ENCODE measurements at places on chromosomes 2 and 18. TPM values are rescaled to one million over a fixed set of nuclear protein-coding genes. Genes with fewer than 3 reads are reported as not detected.

Gene CD28
- total RNA-seq = not detected

Gene ASPRV1
- total RNA-seq = 0.07 TPM

Gene TBR1
- 0.08 TPM for total RNA-seq

Gene CCDC141
- not detected for total RNA-seq

Gene FHOD3
- 47.2 TPM for total RNA-seq

Gene DTNB
- total RNA-seq = 16.9 TPM

GRCh38 chr2:190809139-190809764 lies 71.4 kb upstream of the GLS start:
- no peak for DNase-seq

DNA sequence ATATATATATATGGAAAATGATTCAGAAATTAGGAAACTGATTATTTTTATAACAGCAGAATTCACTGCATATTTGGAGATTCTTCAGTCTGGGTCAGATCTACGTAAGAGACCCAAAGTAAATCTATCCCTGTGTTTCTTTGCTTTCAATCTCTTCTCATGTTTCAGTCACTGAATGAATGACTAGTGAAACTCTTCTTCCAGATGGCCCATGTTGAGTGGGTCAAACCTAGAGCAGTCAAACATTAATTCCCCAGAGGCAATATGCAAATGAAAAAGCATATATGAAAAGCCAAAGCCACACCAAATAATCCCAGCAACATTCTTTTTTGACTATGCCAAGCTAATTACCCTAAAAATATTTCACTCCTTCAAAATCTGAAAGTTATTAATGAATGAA lies 317.3 kb downstream of the RBM43 start:
- no peak for DNase-seq

DNA sequence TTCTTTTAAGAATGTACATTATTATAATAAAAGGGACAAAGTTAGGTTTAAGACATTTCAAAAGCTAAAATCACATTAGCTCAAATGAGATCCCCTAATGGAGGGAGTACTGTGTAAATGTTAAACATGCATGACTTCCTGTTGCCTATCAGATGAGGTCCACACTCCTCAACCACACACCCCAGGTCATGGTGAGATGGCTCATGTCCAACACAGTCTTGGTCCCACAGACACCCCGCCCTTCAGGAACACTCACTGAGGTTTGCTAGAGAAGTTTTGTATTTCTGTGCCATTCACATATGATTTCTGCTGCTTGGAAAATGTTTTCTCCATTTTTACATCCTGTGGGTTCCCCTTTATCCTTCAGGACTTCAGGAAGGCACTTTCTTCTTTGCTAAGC lies 491.0 kb downstream of the SOX11 start:
- no peak for DNase-seq

DNA sequence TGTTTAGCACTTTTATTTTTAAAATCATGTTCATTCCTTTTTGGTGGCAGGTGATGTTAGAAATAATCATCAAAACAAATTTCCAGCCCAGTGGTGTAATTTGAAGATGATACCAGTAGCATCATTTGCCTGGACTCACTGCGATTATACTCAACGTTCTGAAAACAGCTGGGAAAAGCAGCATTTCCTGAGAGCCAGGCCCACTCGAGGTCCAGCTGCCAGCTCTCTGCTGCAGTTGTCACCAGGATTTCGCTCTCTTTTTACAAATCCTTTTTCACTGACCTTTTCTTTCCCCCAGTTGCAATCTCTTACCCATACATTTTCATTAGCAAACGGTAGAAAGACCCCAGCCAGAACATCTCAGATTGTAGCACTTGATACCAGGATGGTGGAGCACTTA lies 110.6 kb upstream of the LYPD1 start:
- DNase-seq = no peak

DNA sequence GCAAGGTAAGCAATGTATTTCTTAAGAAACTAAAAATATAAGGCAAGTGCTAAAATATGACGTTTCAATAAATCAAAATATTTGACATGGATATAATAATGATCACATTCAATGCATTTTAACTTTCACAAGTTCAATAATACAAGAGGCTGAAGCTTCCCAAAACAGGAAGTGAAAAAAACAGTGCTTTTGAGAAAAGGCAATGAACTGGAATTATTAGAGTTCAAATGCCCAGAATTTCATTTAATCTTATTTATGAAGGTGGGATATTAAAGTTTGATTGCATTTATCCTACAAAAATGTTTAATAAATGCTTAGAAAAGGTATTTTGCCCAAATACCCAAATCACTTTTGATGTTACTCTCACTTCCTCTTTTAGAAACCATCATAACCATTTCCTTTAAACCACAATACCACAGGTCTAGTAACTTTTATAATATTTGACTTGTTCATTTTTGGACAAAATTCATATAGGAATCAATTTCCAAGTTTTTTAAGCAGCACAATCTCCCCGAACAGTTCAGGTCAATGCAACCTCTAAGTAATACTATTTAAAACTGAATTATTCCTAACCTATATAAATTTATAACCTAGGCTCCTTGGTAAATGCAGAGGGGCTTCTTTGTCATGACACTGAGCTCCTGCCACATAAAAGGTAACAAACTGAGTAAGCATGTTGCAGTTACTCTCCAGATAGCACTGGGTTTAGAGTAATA lies 2.1 kb downstream of the NCKAP1 start:
- no peak for DNase-seq

DNA sequence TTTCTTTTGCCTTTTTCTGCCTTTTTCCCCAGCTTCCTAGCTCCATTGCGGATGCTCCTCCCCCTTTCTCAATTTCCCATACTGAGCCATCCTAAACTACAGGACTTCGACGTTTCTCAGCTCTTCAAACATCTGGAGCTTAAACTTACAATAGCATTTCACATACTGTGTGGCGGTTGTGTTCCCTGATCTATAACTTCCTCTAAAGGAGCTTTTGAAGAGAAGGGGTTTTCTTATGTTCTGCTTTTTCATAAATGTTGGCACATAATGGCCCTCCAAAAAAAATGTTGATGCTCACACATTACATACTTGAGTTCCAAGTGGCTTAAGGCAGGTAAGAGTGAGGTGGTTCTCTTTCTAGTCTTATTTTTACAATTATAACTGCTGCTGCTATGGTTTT lies 87.4 kb downstream of the RNF144A start:
- no peak for DNase-seq

- DNase-seq = no peak
Observed at GRCh38 chr2:128818248-128818647, 499.6 kb upstream of the HS6ST1 start.

DNA sequence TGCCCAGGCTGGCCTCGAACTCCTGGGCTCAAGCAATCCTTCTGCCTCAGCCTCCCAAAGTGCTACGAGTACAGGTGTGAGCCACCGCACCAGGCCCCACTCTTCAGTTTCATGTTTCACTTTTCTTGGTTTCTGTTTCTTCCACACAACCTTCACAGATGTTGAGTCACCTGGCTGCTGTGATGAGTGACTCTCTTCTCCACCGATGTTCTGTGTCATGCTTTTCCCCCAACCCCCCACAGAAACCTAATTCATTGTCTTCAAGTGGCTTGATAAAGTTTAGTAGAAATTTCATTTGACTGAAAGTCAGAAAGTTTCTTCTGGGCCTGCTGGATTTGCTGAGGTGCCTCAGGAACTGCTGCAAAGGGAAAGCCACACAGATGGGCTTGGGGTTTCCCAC lies 78.5 kb downstream of the SPHKAP start:
- DNase-seq = no peak

- DNase-seq = peak; percentile 19
Observed at GRCh38 chr2:137173463-137173862, 408.1 kb downstream of the THSD7B start.

- no peak for DNase-seq
Observed at GRCh38 chr18:48848641-48849143, 102.1 kb downstream of the SMAD7 start.

DNA sequence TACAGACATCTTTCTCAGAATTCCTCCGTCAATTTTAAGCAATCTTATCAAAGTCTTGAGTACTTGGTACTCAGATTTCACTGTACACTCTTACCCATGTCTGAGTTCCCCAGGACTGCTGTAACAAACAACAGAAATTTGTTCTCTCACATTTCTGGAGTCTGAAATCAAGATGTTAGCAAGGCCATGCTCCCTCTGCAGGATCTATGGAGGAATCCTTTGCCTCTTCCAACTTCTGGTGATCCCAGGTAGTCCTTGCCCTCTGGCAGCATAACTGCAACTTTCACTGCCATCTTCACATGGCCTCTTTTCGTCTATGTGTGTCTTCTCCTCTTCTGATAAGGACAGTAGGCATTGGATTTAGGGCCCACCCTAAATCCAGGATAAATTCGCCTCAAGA lies 17.1 kb upstream of the CACNB4 start:
- no peak for DNase-seq

GRCh38 chr18:73976433-73976832 lies 171.2 kb downstream of the FBXO15 start:
- no peak for DNase-seq

DNA sequence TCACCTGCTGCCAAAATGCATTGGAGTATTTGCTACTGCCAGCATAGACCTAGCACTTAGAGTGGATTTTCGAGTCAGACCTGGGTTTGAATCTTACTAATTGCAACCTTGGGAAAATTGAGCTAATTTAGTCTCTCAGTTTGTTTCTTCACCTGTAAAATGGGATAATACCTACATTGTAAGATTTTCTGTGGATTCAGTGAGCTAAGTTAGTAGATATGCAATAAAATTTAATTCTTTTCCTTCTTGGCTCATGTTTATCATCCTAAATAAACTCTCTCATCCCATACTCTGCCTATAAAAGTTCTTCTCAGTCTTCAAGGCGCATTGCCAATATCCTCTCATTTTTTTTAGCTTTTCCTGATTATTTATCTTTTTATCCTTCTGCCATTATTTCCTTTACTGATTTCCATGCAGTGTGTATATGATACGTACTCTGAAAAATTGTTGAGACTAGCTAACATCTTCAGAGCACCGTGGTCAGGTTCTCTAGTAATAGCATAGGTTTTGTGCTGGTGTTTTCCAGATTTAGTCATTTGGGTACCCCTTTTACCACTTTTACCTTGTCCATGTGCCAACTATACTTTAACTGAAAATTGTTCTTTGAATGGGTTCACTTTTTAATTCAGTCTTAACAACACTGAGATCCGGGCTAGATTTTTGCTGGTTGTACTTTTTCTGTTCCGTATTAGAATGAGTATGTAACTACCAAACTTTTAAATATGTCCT lies 7.3 kb downstream of the CEP192 start:
- no peak for DNase-seq

DNA sequence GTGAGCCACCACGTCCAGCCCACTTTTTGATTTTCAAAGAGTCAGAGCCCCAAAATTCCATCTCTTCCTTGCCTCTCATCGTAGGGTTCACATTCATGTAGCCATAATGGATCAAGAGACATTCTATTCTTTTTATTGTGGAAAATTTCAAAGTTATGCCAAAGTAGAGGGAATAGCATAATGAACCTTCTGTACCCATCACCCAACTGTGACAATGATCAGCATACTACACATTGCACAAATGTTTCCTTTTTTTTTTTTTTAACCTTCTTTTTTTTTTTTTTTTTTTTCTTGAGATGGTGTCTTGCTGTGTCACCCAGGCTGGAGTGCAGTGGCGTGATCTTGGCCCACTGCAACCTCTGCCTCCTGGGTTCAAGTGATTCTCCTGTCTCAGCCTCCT lies 162.4 kb downstream of the EML6 start:
- no peak for DNase-seq

DNA sequence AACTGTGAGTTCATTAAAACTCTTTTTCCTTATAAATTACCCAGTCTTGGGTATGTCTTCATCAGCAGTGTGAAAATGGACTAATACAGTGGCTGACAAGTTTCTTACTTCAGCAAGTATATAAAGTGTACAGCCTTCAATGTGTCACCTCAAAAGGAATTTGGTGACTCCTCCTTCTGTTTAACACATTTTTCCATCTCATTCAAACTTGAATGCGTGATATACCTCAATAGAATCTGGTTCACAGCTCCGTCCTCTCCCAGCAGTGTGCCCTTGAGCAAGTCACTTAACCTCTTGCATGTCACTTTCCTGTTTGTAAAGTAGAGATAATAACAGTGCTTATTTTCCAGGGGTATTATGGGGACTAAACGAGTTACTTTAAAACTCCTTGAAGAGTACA lies 159.6 kb downstream of the CCBE1 start:
- no peak for DNase-seq

DNA sequence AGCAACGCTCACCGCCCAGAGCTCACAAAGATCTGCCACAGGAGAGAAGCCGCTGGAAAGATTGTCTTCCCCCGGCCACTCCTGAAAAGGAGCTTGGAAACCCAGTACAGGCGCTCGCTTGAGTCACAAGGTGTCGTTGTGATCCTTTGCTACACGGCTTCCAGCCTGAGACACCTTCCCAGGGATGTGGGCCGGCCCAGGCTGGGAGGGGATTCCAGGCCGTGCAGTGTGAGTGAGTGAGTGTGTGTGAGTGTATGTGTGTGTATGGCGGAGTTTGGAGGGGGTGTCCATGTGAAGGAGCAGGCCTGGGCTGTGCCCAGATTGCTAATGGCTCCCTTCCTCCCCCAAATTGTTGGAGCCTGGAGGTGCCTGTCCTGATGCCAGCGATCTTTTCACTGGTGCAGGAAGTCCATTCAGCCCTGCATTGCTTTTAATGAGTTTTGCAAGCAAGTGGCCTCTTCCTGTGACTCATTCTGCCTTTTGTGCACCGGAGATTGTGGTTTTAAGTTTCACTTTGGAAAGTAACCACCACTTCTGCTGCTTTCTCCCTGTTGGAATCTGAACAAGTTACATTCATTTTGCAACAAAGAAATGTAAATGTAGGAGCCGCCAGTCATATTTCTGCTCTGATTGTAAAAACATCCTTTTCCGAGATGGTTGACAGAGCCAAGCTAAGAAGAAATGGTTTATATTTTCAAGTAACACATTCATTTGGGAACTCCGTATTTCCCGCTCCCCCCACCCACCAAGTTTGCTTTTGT lies 83.7 kb downstream of the LPIN1 start:
- DNase-seq = peak; percentile 93

GRCh38 chr2:74092275-74092674 lies 55.4 kb downstream of the BOLA3 start:
- no peak for DNase-seq

DNA sequence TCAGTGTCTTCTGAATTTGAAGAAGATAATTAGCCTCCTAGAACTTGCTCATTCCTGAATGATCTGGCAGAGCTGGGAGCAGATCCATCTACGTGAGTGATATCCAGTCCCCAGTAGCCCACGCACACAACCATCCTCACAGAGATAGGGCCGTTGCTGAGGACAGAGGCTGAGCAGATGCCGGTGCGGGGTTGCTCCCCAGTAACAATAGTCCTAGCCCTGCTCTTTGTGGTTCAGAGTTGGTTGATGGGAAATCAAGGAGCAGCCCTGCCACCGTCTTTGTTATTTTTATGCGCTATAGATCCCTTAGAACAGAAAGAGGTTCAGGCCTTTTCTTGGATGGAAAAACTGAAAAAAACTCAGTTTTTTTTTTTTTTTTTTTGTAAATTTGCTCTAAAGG lies 69.3 kb downstream of the VWA3B start:
- DNase-seq = no peak

DNA sequence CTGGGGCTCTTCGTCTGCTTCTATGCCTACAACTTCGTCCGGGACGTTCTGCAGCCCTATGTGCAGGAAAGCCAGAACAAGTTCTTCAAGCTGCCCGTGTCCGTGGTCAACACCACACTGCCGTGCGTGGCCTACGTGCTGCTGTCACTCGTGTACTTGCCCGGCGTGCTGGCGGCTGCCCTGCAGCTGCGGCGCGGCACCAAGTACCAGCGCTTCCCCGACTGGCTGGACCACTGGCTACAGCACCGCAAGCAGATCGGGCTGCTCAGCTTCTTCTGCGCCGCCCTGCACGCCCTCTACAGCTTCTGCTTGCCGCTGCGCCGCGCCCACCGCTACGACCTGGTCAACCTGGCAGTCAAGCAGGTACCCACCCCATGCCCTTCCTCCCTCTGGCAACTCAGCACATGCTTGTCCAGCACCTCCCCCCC lies 24.2 kb downstream of the STEAP3 start:
- no peak for DNase-seq

All from kidney epithelial cell (primary cell).